ENCODE measurements at places on chromosomes 3 and 15.

DNA sequence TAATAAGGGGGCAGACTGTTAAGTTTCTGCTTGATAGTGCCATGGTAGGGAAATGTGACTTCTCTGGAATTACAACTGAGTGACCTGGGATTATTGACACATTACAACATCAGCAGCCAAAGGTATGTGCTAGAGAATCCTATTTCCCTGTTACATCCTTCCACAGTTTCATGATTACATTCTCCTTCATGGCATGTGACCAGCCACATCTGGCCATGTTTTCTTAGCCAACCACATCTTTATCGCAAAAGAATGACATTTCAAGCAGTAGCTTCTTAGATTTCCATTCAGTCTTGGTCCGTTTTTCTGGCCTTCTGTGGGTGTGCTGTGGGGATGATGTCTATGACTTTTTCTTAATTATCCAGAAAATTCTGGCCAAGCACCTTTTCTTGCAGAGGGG, 45.4 kb upstream of the CTDSPL start:
- DNase-seq, result no peak

DNA sequence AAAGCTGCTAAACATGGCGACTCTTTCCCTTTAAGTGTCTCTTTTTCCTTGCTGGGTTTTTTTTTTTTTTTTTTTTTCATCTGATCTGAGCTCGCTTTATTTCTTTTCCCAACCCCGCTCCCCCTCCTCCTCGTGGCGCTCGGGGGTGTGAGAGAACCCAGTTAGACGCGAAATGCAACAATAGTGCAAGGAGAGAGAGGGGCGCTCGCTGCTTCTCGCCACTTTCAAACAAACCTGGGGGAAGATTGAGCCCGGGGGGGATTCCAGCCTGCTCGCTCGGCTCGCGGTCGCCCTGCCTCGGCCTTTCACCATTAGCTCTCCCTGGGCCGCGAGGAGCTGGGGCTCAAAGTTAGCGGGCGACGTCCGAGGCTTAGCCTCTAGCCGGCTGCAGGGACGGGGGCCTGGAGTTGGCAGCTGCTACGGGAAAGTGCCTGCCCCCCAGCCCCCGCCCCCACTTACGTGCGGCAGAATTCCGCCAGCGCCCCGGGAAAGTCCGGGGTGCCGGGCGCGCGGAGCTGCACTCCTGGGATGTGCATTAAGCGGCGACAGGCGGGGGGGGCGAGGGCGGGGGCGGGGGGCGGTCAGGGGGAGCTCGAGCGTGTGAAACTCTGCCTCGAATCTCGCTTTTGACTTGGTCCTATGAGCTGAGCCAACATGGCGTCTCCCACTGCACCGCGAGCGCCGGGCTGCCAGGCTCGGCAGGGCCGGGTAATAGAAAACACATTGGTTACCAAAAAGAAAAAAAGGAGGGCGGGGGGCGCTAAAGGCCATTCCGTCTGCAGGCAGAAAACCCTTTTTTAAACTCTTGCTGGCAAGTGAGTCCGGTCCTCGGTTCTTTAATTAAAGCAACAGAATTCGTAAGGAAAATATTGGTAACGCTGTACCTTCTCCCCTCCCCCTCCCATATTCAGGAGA, 10.4 kb downstream of the NR2F2 start:
- DNase-seq, result no peak

DNA sequence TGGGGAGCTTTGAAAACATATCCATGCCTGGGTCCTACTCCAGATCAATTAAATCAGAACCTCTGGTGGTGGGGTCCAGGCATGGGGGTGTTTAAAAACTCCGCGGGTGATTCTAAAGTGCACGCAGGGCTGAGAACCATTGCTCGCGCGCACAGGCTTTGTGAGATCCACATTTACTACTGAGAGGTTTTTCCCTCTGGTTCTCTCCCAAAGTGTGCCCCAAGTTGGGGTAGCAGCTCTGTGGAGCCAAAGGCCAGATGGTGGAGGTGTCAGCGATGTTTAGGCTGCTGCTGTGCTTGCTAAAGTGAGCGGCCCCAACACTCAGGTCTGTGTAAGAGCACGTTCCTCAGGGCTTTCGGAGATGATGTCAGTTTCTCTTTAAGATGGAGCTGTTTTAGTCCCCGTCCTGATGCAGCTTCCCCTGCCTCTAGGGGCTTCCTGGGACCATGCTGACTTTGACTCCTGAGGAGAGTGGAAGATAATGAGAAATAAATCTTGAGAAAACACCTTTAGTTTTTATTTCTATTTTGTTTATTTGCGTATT, 13.4 kb upstream of the MAGEF1 start:
- no peak for DNase-seq

- no peak for DNase-seq
Measured at GRCh38 chr3:118406562-118406961, 628.1 kb downstream of the IGSF11 start.

DNA sequence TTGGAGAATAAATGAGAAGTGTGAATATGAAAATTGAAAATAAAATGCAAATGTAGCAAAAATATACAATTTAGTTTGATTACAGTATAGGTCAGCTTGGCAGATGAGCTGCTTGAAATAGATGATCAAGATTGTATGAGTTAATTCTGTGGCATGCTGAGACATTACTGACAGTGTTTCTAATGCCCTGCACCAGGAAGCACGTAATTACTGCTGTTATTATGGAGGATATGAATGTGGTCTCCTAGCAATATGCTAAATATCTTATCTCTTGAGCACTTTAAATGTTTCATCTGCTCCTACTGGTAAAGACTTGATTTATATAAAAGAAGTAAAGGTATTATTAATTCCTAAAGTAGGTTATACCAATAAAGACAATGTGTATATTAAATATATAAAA, 1015.5 kb downstream of the PLOD2 start:
- no peak for DNase-seq

- no peak for DNase-seq
Measured at GRCh38 chr3:86147119-86147518, 843.8 kb downstream of the VGLL3 start.

DNA sequence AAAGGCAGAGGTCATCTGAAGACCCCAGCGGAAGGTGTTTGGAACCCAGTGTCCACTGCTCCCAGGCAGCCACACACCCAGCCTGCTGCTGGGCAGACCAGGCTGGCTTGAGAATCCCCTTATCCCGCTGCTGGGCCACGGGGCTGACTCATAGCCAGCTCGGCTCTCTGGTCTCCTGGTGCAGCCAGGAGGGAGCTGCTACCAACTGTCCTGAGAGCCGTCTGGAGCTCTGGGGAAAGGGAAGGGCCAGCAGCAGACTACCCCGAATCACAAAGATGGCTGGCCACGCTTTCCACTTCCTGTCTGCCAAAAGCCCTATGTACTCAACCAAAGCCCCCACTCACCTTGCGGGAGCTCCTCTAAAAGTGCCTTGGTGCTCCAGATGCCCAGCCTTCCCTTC, 38.3 kb downstream of the WHAMM start:
- DNase-seq, result no peak

DNA sequence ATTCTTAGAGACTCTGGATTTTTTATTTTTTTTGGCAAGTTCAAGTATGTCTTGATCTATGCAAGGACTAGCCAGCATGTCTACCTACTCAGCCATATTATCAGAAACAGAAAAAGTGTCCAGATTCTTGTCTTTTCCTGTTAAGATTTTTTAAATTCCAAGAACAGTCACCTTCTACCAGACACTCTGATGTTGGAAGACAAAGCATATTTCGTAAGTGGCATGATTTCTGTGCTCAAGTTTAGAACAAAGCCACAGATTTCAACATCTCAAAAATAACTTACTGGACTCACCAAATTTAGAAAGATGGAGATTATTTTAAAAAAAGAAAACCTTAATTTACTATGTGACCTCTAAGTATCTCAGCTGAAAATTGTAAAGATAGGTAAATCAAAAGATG, 61.9 kb downstream of the GOLGA6L7 start:
- DNase-seq, result no peak

DNA sequence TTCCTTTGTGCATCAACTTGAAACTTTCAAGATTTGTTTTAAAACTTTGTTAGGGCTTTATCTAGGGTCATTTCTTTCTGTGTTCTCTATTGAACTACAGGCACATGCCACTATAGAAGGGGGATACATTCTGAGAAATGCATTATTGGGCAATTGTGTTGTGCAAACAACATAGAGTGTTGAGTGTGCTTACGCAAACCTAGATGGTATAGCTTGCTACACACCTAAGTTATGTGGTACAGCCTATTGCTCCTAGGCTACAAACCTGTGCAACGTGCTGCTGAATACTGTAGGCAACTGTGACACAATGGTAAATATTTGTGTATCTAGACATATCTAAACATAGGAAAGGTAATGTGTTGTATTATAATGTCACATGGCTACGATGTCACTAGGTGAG, 33.0 kb upstream of the KLF13 start:
- no peak for DNase-seq

DNA sequence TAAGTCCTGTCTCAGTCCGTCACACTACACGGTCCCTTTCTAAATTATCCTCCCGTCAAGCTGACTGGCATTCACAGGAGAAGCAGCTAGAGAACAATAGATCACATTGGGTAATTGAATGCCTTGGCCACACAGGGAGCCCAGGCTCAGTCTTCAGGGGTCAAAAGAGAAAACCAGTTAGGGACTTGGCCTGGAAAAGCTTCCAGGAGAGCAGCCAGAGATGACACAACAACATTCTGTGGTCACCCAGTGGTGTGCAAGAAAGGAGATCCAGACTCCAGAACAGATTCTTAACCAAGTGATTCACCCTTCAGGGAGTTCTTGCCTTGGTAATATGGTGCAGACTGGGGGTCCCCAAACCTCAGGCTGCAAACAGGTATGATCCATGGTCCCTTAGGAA, 15.9 kb downstream of the ARHGAP31 start:
- no peak for DNase-seq

GRCh38 chr3:83523470-83524073, 1435.2 kb upstream of the CADM2 start:
- DNase-seq, result no peak

GRCh38 chr3:192409838-192410683, 317.3 kb downstream of the FGF12 start:
- no peak for DNase-seq

GRCh38 chr3:42610976-42611375, 10.5 kb downstream of the NKTR start:
- DNase-seq, result peak; percentile 20

GRCh38 chr3:153339065-153339464, 177.0 kb downstream of the RAP2B start:
- no peak for DNase-seq

DNA sequence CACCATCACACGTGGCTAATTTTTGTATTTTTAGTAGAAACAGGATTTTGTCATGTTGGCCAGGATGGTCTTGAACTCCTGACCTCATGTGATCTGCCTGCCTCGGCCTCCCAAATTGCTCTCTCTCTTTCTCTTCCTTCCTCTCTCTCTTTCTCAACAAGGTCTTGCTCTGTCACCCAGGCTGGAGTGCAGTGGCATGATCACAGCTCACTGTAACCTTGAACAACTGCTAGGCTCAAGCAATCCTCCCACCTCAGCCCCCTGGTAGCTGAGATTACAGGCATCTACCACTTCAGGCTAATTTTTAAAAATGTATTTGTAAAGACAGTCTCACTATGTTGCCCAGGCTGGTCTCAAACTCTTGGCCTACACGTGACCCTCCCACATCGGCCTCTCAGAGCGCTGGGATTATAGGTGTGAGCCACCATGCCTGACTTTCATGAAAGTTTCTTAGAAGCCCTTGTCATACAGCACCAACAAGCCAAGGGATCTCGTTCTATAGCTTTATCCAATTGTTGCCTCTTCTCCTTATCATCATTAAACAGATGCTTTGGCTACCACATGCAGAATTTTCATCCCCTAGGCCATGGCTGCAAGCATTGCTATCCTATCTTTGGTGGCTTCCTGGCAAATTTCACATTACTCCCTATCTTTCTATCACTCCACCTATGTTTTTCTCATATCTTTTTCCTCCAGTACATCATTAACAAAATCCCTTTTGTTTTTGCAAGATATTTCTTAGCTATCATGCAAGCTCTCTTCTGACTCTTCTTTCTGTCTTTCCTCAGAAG, 5.7 kb downstream of the CCDC32 start:
- DNase-seq, result no peak

DNA sequence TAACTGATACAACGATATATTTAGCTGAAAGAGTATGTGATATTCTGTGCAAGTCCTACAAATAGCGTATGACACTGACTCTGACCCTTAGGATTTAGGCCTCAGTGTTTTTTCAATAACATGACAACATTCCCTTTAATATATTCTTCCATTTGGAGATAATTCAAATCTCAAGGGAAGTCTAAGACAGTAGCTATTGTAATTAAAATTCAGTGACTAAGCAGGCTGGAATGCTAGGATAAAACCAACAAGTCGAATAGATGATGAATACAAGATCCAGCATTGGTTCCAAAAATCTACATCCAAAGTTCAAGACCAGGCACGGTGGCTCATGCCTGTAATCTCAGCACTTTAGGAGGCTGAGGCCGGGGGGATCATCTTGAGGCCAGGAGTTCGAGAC, 56.2 kb downstream of the QTRT2 start:
- DNase-seq, result no peak

GRCh38 chr3:81468391-81468790, 293.1 kb downstream of the GBE1 start:
- no peak for DNase-seq

DNA sequence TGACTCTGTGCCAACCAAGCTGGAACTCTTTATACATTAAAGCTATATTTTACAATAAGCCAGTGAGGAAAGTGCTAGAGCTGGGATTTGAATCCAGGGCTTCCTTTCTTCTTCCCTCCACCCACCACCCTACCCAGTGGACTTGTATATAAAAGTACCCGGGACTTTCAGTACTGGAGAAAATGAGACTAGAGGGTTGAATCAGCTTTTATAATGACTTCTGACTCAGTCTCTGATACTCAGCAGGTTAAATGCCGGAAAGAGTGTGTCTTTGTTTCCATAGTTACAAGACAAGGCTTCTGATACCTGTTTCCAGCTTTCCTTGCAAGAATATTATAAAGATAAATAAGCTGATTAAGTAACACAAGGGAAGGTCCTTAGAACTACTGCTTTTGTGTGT, 80.9 kb downstream of the FRMD4B start:
- no peak for DNase-seq

GRCh38 chr3:157794771-157795170, 291.6 kb upstream of the VEPH1 start:
- DNase-seq, result no peak

DNA sequence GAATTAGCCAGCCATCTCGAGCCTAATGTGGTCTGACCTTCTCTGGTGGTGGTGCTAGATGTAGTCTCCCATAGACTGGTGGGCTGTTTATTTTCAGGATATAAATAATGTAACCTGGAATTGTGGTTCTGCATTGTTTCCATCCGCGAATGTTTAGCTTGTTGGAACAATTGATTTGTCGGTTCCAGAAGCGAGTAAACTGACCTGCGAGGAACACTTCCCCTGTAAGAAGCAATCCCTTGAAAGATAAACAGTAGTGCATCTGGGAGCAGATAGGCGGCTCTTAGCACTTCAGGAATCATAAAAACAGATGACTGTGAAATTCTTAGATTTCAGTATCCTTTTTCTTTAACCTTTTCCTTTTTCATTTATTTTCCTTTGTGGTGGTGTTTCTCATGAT, 157.8 kb downstream of the GHSR start:
- no peak for DNase-seq

- no peak for DNase-seq
Measured at GRCh38 chr3:174957081-174957480, 97.9 kb downstream of the NAALADL2 start.
